ENCODE measurements at places on chromosomes 5 and 9.

DNA sequence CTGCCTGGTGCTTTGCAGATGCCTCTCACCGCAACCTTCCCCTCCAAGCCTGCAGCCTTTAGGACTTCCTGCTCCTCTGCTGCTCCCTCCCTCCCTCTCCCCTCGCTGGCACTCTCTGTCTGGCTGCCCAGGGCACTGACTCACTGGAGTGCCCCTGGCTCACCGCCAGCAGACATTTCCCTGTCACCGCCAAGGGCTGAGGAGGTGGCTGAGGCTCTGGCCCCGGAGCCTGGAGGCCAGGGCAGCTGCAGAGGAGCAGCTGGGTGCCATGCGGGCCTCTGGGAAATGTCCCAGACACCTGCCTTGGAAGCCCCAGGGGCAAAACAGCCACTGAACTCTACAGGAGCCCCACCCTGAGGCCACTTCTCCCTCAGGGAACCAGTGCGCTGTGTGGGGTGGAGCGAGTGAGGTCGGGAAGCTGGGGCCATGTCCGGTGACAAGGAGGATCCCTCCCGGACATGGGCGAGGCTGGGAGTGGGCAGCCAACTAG lies 53.4 kb downstream of the TENT4A start:
- H3K27ac ChIP-seq, result peak overlapping the region; percentile 39
- no peaks in the 10 kb centered on the region for H3K36me3 ChIP-seq
- H3K4me1 ChIP-seq, result peaks cover 23% of the 10 kb centered on the region
- no peaks in the 10 kb centered on the region for H3K27me3 ChIP-seq
- H3K4me3 ChIP-seq, result peak overlapping the region; percentile 65

DNA sequence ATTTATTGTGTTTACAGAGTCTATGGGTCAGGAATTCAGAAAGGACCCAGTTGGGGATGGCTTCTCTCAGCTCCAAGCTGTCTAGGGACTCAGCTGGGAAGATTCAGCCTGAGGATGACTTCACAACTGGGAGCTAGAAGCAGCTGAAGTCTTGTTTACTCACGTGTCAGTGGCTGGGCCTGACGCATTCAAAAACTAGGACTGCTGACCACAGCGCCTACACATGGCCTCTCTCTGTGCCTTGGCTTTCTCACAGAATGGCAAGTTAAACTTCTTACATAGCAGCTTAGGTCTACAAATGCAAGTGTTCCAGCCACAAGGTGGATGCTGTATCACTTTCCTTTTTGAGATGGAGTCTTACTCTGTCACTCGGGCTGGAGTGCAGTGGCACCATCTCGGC lies 16.3 kb upstream of the PPP2CA start:
- DNase-seq, result peak; percentile 16
- H3K27ac ChIP-seq, result no peak overlapping the region
- peaks cover 17% of the 10 kb centered on the region for H3K4me1 ChIP-seq
- no peaks in the 10 kb centered on the region for H3K36me3 ChIP-seq

DNA sequence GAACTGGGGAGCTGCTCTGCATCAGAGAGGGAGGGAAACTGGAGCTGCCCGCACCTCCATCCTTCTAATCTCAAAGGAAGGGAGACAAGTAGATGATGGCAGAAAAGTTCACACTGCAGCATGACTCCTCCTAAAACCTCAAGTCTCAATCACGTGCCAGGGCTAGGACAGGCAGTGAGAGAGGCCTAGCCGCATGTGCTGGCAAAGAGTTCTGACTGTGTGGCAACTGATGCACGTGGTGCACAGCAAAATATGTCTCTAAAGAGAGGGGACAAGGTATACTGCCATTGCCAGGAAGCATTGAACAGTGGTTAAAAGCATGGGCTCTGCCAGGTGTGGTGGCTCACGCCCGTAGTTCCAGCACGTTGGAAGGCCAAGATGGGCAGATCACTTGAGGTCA lies 38.1 kb downstream of the FBXO10 start:
- H3K36me3 ChIP-seq, result no peaks in the 10 kb centered on the region
- H3K4me3 ChIP-seq, result no peak overlapping the region
- DNase-seq, result no peak
- H3K4me1 ChIP-seq, result no peaks in the 10 kb centered on the region
- H3K27ac ChIP-seq, result no peak overlapping the region

GRCh38 chr9:129612815-129613519 lies 7.9 kb downstream of the C9orf50 start:
- no peaks in the 10 kb centered on the region for H3K36me3 ChIP-seq
- no peaks in the 10 kb centered on the region for H3K27me3 ChIP-seq
- H3K4me3 ChIP-seq, result no peak overlapping the region
- DNase-seq, result no peak
- peaks cover 6% of the 10 kb centered on the region for H3K4me1 ChIP-seq

GRCh38 chr5:172705576-172706084 lies 64.6 kb downstream of the NEURL1B start:
- no peaks in the 10 kb centered on the region for H3K36me3 ChIP-seq
- DNase-seq, result no peak
- peaks cover 13% of the 10 kb centered on the region for H3K27me3 ChIP-seq
- H3K27ac ChIP-seq, result no peak overlapping the region
- H3K4me3 ChIP-seq, result no peak overlapping the region
- peaks cover 15% of the 10 kb centered on the region for H3K4me1 ChIP-seq

- H3K27me3 ChIP-seq, result no peaks in the 10 kb centered on the region
- DNase-seq, result no peak
- H3K4me1 ChIP-seq, result peaks cover 44% of the 10 kb centered on the region
- peaks cover 7% of the 10 kb centered on the region for H3K36me3 ChIP-seq
- H3K27ac ChIP-seq, result no peak overlapping the region
Measured at GRCh38 chr9:14283276-14283675, 30.7 kb downstream of the NFIB start.

DNA sequence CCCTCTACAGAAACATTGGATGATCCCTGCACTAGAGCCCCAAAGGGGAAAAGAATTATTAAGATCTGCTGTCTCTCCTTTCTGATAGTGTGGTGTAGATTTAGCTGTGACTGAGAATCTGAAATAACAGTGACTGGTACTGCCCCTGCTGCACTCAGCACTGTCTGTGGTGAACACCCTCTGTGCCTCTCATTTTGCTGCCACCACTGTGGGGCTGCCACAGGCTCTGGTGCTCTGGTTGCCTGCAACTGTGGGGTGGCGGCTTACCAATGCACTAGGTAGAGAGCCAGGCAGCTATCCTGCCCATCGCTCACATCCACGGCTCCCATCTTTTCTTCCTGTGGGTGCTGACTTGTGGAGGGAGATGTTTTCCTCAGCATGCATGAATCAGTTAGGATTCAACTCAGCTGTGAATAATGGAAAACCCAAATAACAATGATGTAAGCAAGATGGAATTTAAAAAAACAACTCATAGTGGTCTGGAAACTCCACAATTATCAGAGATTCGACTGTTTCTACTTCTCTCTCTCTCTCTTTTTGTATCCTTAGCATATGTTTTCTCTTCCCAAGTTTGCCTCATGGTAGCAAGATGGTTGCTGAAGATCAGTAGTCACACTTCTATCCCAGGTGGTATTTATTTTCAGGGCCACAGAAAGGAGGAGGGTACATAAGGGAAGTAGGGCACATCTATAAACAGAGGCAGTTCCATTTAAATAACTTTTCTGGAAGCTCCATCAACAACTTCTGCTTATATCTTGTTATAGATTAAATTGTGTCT lies 99.8 kb upstream of the DAP start:
- no peaks in the 10 kb centered on the region for H3K36me3 ChIP-seq
- H3K27me3 ChIP-seq, result peaks cover 50% of the 10 kb centered on the region
- DNase-seq, result no peak

GRCh38 chr5:80916676-80917075 lies 43.5 kb upstream of the RASGRF2 start:
- no peak overlapping the region for H3K4me3 ChIP-seq
- no peaks in the 10 kb centered on the region for H3K27me3 ChIP-seq
- H3K4me1 ChIP-seq, result no peaks in the 10 kb centered on the region
- H3K36me3 ChIP-seq, result no peaks in the 10 kb centered on the region
- DNase-seq, result no peak
- H3K27ac ChIP-seq, result no peak overlapping the region

GRCh38 chr5:65394087-65394486 lies 87.6 kb downstream of the ADAMTS6 start:
- DNase-seq, result peak; percentile 87
- peaks cover 27% of the 10 kb centered on the region for H3K4me1 ChIP-seq
- H3K36me3 ChIP-seq, result no peaks in the 10 kb centered on the region
- peak overlapping the region; percentile 39 for H3K4me3 ChIP-seq
- H3K27me3 ChIP-seq, result no peaks in the 10 kb centered on the region

DNA sequence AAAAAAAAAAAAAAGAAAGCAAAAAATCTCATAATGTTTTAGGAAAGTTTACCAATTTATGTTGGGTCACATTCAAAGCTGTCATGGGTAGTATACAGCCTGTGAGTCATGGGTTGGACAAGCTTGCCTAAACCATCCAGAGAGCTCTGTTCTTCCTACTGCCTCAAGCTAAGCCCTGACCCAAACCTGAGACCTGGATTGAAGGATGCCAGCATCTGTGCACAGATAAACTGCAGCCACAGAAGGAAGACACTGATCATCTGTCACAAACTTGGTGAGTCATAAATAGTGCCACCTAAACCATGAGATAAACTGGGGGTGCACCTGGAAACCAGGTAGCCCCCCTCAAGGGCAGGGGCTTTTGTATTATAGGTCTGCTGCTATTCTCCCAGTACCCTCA lies 31.0 kb downstream of the CSF2 start:
- no peaks in the 10 kb centered on the region for H3K36me3 ChIP-seq
- no peaks in the 10 kb centered on the region for H3K27me3 ChIP-seq

GRCh38 chr9:110410961-110411360 lies 73.3 kb upstream of the TXNDC8 start:
- no peak overlapping the region for H3K27ac ChIP-seq
- no peaks in the 10 kb centered on the region for H3K4me1 ChIP-seq
- H3K27me3 ChIP-seq, result no peaks in the 10 kb centered on the region
- peaks cover 9% of the 10 kb centered on the region for H3K36me3 ChIP-seq

GRCh38 chr5:130116972-130117371 lies 212.7 kb downstream of the CHSY3 start:
- no peak overlapping the region for H3K4me3 ChIP-seq
- no peaks in the 10 kb centered on the region for H3K27me3 ChIP-seq
- H3K4me1 ChIP-seq, result no peaks in the 10 kb centered on the region
- H3K27ac ChIP-seq, result no peak overlapping the region
- H3K36me3 ChIP-seq, result no peaks in the 10 kb centered on the region

GRCh38 chr9:129558063-129558550 lies 62.8 kb downstream of the C9orf50 start:
- H3K27me3 ChIP-seq, result no peaks in the 10 kb centered on the region
- DNase-seq, result no peak
- H3K4me3 ChIP-seq, result no peak overlapping the region
- no peaks in the 10 kb centered on the region for H3K36me3 ChIP-seq
- H3K27ac ChIP-seq, result no peak overlapping the region

DNA sequence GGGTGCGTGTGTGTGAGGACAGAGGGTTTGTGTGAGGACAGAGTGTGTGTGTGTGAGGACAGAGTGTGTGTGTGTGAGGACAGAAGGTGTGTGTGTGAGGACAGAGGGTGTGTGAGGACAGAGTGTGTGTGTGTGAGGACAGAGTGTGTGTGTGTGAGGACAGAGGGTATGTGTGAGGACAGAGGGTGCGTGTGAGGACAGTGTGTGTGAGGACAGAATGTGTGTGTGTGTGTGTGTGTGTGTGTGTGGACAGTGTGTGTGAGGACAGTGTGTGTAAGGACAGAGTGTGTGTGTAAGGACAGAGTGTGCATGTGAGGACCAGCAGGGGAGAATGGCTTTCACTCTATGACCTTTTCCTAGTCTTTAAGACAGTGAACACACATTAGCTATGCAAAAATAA lies 63.1 kb upstream of the UBAC1 start:
- H3K36me3 ChIP-seq, result peaks cover 22% of the 10 kb centered on the region
- H3K4me1 ChIP-seq, result no peaks in the 10 kb centered on the region
- no peaks in the 10 kb centered on the region for H3K27me3 ChIP-seq
- no peak for DNase-seq

GRCh38 chr5:171579976-171580411 lies 160.5 kb downstream of the FGF18 start:
- H3K4me1 ChIP-seq, result no peaks in the 10 kb centered on the region
- DNase-seq, result no peak
- no peaks in the 10 kb centered on the region for H3K36me3 ChIP-seq
- no peak overlapping the region for H3K4me3 ChIP-seq
- no peak overlapping the region for H3K27ac ChIP-seq

DNA sequence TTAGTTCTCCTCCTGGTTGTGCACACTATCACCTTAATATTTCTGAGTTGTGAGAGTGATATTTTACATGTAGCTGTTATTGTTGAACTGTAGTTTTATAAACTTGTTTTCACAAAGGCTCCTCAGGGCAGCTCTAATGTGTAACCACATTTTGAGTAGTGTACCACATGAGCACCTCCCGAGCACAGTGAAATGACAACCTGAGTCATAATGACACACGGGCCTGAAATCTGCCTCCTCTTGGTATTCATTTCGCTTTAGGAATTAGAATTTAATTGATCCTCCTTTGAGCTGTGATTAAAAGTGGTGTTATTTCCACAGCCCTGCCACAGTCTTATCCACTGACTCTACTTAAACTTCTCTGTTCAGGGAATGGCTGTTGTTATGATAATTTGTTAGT lies 7.9 kb downstream of the MTRR start:
- peak; percentile 68 for DNase-seq
- H3K36me3 ChIP-seq, result peaks cover 74% of the 10 kb centered on the region
- H3K27ac ChIP-seq, result no peak overlapping the region
- H3K27me3 ChIP-seq, result no peaks in the 10 kb centered on the region
- no peak overlapping the region for H3K4me3 ChIP-seq

Data from MCF 10A (cell line).